ENCODE measurements at places on chromosomes 4 and X. TPM values are rescaled to one million over a fixed set of nuclear protein-coding genes. Genes with fewer than 3 reads are reported as not detected.

DNA sequence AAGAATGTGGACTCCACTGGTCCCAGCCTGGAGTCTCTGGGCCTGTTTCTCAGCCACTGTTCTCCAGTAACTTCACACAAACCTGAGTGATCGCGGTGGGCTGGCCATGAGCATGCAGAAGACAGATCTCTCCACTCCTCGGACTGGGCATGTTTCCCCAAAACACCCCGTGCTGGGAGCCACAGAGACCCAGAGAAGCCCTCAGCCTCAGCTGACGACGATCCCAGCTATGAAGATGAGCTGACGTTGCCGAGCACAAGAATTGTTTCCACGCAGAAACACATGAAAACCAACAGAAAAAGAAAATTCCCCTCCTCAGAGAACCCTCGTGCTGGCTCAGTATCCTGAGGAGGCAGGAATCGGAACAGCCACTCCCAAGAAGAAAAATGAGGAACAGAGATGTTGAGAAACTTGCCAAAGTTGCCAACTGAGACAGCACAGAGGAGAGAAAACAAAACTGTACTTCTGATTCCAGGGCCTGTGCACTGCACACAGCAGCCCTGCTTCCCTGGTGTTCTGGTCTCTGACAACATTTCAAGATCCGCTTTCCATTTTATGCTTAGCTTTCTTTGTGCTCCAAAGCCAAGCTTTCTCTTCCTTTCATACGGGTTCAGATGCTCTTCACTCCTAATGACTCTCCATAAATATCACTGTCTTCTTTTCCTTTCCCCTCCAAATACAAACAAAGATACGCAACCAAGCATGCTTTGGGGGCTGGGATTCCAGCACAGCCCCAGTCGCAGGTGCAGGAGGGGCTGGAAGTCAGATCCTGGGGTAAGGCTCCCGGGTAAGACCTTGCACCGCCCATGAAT lies 81.4 kb downstream of the IRF2 start:
- no peak for DNase-seq

DNA sequence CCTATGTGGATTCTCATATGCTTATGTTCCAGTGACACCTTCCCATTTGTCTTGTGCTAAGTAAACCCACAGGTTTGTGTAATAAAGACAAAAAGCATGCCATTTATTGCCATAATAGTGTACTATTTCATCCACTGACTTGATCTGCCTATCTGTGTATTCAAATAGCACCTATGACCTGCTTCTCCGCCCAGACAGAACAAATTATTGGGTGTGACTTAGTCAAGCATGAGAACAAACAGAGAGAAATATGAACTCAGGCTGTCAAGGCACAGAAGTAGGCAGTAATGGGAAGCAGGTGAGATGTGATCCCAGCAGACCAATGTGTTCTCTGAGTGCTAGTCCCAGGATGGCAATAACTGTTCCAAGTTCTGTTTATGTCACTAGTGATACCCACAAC lies 25.4 kb downstream of the ELOVL6 start:
- no peak for DNase-seq

GRCh38 chr4:132180020-132180427 lies 969.1 kb upstream of the PCDH10 start:
- DNase-seq: no peak

DNA sequence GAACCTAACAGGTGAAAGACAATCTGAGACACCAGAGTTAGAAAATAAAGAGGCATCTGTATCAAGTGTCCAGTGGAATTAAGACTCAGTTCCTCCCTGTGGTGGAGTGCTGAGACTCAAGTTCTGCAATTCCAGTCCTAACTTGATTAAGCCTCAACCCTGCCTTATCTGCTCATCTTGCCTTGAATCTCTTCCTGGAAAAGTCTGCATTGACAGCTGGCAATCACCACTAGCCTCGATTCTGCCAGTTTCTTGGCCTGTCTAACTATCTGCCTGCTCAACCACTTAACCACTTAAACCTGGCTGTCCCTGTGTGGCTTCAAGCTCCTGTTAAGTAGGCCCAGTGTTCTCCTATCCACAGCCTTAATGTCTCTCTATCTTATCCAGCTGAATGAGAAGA lies 22.4 kb upstream of the NEIL3 start:
- no peak for DNase-seq

GRCh38 chr4:6172093-6172926 lies 28.0 kb downstream of the JAKMIP1 start:
- DNase-seq: no peak

DNA sequence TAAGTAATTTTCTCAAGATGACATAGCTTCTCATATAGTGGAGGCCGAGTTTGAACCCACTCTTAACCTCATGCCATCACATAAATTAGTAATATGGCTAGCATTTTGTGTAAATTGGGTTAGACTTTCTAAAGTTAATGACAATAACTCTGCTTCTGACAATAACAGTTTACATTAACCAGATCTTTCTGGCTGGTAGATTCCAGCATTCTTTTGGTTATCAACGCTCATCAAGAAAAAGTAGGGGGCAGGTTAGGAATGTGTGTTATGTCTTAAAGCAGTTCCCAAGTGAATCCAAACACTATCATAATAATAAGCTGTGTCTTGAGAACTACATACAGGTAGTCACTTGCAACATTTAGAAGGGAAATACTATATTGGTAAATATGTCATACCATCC lies 162.5 kb downstream of the PRDM5 start:
- no peak for DNase-seq

DNA sequence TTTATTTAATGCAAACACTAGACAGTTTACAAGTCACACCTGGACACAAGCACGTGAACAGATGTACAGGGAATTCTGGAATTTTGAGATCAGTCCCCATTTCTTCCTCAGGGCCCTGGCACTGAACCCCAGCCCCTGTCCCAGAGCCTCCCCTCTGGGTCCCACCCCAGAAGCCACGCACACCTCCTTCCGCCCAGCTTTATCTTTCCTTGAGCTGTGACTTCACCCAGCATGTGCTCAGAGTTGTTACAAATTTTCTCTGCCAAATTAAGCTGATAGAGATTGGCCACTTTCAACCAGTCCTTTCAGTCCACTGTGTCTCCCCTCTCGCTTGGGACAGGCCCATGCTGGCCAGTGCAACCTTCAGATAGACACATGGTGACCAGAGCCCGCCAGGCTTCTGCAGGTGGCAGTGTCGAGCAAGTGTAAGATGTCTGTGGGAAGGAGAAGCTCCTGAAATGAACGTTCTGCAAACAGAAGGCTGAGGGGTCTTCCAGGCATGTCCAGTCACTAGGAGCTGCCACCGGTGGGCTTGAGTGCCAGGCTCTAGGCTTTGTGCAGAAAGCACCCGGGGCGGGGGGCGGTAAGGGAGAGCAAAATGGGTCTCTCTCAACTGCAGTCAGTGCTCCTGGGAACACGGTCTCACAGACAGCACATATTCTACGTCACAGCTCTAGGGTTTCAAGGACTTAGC lies 73.3 kb downstream of the MTMR1 start:
- no peak for DNase-seq

DNA sequence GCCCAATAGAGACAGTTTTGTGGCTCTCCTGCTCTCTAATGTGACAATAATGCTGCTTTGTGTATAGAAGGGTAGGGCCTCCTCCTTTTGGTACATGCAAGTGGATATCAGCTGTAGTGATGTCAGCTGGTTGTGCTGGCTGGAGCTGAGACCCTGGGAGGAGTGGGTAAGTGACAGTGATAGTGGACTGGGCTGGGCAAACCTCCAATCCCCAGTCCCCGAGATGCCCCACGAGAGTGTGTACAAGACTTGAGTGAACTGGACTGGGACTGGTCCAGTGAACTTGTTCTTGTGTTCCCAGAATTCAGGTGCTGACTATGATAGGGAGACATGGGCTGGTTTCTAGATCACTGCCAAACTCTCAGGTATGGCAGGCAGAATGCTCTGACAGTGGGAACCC lies 583.6 kb upstream of the PCDH10 start:
- no peak for DNase-seq

DNA sequence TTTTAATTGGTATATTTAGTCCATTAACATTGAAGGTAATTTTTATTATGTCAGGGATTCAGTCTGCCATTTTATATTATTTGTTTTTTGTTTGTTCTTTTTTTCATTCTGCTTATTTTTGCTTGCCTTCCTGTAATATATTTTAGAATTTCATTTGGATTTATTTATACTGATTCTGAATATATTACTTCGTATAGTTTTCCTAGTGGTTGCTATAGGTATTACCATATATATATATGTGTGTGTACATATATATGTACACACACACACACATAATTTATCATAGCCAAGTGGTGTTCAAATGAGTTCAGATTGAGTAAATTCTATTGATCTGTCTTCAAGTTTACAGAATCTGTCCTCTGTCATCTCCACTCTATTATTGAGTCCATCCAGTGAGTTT lies 11.2 kb downstream of the CITED1 start:
- DNase-seq: no peak

DNA sequence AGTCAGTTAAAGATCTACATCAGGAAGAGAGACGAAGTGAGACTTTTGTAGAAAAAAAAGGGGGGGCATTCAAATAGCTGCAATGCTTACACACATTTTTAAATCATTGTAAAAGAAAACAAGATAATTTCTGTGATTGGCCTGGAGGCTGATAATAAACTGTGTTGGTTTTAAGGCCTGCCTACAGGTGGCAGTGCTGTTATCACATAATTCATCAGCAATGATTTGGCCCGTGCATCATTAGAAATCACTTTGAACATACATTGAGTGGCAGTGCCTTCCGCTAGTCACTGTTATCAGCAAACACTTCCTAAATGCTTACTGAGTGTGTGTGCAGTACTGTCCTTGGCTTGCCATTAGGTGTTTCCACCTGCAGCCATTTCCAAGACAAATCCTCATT lies 831.9 kb downstream of the TRIML1 start:
- no peak for DNase-seq

Gene PHOX2B
- total RNA-seq: not detected

Gene UNC5C
- total RNA-seq: 21.6 TPM

Gene ZFP92
- total RNA-seq: 0.29 TPM

Gene CTPS2
- total RNA-seq: 7.1 TPM

All from uterus (tissue), 4 donors.